ENCODE measurements at places on chromosomes 16 and 17.
A peak's percentile ranks its signal among the peaks of the same experiment; 100 is the strongest.

- no peak for DNase-seq
Observed at GRCh38 chr16:80084163-80084562, 456.6 kb upstream of the DYNLRB2 start.

DNA sequence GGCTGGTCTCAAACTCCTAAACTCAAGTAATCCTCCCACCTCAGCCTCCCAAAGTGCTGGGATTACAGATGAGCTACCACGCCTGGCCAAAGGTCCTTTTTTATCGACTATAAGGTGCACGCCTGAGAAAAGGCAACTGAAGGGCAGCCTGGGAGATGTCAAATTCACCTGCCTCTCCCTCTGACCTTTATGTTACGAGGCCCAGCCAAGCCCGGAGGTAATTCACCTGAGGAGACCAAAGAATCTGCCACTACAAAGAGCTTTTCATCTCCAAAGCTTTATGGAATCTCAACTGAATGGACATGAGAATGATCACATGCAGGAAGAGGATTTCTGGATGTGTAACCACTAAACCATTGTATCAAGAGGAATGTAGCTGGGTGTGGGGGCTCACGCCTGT lies 37.2 kb downstream of the LYRM1 start:
- no peak for DNase-seq

- peak; percentile 53 for DNase-seq
Observed at GRCh38 chr17:75783803-75784472, 668 bp upstream of the UNK start.

- DNase-seq: no peak
Observed at GRCh38 chr17:20086416-20087076, 77.4 kb downstream of the SPECC1 start.

DNA sequence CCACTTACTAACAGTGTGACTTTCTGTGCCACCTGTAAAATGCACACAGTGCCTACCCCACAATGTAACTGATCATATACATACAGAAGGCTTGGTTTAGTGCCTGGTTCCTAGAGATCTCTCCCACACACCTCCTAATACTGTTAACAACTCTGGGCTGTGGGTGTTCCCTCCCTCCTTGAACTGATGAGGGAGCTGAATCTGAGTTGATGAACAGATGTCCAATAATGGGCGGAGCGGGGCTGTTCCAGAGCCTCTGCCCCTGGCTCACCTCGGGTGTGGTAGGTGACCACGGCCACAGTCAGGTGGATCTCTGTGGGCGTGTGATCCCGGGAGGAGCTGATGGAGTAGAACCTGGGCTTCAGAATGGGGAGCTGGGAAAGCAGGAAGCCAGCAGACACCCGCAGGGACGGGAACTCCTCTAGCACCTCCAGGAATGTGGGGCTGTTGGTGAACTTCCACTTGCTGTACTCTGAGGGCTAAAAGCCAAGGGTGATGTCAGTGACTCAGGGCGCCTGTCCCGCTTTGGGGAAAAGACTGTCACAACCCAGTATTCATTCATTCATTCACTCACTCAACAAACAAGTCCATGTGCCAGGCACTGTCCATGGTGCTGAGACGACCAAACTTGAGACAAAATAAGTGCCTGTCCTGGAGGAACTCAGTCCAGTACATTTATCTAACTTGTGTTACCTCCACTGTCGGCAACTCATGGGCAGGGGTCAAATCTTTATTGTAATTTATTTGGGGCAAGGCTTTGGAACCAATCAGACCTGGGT lies 37.6 kb downstream of the NOS2 start:
- no peak for DNase-seq

DNA sequence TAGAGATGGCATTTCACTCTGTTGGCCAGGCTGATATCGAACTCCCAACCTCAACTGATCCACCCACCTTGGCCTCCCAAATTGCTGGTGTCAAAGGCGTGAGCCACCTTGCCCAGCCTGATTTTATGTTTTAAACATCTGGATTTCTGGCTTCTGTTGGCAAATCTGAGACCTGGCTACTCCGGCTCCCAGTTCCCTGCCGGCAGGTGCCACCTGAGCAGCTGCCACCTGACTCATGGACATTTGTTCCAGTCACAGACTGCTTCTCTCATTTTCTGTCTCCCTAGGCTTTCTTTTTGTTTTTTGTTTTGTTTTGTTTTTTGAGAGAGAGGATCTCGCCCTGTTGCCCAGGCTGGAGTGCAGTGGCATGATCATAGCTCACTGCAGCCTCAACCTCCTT lies 9.6 kb downstream of the PMM2 start:
- no peak for DNase-seq

DNA sequence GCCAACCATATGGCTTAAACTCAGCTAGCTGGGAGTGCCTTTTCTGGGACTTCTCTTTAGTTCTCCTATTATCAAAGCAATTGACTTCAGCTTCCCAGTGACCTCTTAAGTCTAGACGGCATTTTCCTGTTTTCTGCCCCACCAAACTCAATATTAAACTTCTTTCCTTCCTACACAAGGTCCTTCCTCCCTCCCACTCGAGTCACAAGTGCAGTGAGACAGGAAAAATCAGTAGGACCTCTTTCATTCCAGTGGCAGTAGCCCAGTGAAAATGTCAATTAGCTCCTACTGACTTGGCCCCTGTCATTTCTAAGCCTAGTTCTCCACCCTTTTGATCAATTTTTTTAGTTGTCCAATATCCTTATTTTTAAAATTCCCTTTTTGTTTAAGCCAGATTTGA lies 9.6 kb upstream of the NACA2 start:
- DNase-seq: no peak

GRCh38 chr17:77230436-77230830 lies 89.7 kb downstream of the SEC14L1 start:
- no peak for DNase-seq

DNA sequence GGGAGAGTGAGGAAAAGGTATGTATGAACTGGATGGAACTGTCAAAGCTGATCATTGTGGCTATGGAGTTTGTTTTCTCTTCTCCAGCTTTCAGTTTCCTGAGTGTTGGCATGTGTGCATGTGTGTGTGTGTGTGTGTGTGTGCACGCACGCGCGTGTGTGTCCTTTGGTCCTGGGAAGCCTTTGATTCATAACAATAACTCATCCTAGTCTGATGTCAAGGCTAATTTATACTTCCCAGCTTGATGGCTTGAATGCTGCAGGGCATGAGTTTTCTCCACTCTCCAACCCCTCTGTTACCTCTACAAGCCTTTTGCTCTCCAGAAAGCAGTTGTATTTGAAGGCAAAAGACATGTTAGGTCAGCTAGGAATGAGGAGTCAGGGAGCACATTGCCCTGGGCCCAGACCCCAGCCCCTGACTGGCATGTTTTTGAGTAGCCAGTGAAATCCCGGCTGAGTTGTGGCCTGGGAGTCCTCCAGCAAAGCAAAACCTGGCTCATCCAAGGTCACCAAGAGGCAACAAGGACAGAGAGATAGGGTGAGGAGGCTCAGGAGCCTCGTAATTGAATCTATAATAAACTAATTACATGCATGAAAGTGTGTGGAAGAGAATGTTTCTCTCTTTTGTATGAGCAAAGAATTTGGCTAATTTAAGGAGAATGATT lies 8.9 kb upstream of the CDC42EP4 start:
- no peak for DNase-seq

DNA sequence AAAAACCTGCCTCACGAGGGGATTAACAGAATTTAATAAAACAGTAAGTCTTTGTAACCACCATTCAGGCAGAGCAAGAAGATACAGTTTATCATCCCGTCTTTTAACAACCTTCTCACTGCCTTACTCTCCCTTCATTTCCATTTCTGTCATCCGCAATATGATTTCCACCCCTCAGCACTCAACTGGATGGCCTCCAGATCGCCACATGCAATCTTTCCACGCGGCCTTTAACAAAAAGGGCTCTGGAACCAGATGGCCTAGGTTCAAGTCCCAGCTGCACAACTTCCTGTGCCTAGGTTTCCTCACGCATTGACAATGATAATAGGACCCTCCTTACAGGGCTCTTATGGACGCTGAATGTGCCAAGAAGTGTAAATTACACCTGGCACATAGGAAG lies 103.6 kb downstream of the GAS7 start:
- DNase-seq: no peak

DNA sequence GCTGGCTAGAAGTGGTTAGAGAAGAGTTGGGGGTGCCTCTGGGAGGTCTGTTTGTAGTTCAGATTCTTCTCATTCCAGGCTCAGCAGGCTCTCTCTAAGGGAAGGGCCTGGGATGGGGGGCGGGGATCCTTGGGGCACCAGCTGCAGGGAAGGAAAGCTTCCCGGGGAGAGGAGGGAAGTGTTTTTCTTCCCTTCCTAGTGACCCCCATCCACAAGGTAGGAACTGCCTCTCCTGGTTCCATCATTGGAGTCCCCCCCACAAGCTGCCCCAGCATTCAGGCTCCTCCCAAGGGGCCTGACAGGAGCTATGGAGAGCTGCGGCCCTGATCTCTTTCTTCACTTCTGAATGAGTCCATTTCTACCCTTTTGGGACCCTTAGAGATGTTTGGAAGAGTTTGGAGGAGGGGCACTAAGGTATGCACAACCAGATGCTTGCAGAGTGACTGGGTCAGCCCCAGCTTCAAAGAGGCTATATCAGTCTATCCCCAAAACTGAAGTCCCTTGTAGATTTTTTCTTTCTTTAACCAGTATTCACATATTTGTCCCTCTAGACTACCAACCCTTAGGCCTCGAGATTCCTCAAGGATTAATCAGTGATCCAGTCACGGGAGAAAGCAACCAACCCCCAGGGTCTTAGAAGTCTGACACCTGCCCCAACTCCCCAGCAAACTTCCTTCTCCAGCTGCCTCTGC lies 13.9 kb upstream of the FZD2 start:
- no peak for DNase-seq

DNA sequence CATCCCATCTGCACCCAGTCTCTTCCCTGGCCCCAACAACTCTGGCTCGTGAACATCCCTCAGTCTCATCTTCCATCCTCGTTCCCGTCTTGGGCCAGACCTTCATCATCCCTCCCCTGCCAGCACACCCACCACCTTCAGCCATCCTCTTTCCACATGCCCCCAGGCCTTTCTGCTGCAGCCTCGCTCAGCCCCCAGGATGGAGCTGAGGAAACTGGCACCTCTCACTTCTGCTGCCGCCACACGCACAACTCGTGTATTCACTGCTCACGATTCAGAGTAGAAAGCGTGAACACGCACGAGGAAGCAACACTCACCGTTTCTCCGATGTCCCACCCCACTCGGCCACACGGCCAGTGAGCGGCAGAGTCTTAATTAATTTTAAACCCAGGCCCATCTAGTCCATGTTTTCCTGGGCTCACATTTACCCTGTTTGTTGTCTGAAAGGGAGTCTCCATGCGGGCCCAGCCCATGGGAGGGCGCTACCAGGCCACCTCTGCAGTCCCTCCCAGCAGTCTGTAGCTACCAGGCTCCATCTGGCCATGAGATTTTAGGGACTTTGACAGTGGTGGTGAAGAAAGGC lies 12.5 kb downstream of the C16orf90 start:
- no peak for DNase-seq

GRCh38 chr16:48385253-48386150 lies at the start of gene SIAH1:
Gene SIAH1 (minus strand): TSS chr16:48385413. CDS start chr16:48362428, 22,985 bp downstream.
- peak; percentile 45 for DNase-seq

- DNase-seq: no peak
Observed at GRCh38 chr16:57848181-57848580, 45.9 kb upstream of the KIFC3 start.

DNA sequence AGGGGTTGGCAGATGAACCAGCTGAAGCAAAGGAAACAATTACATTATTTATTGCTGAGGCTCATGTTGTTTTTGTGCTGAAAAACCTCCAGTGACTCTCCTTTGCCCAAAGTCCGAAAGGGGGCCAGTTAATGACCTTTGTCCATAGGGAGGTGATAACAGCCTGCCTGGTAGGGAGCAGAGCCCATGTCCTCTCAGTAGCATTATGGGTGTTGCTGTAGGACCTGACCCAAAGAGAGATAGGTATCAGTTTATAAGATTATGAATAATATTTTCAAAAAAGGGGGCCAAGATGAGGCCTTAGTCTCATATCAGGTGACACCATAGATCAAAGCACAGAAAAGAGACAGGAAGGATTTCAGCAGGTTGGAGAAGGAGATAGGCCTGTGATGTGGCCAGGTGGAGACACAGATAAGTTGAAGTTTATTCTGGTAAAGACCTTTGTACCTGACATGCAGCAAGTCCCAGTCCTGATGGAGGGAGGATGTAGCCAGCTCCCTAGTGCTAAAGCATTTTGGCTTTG lies 55.1 kb downstream of the CENPV start:
- DNase-seq: no peak

DNA sequence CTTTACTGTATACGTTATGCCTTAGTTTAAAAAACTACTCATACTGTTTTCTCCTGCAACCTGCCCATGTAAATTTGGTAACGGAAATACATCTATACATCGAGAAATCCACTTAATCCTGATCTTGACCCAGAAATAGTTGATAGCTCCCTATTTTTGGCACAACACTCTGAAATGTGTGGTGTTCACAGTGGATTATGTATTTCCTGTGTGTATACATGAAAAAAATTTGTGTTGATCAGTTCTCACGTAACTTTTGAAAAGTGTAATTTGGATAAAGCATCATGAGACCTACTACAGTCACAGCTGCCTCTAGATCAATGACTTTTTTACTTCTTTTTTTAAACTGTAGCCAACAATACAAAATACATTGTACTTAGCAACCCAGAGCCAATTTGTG lies 90.7 kb downstream of the VMP1 start:
- no peak for DNase-seq

DNA sequence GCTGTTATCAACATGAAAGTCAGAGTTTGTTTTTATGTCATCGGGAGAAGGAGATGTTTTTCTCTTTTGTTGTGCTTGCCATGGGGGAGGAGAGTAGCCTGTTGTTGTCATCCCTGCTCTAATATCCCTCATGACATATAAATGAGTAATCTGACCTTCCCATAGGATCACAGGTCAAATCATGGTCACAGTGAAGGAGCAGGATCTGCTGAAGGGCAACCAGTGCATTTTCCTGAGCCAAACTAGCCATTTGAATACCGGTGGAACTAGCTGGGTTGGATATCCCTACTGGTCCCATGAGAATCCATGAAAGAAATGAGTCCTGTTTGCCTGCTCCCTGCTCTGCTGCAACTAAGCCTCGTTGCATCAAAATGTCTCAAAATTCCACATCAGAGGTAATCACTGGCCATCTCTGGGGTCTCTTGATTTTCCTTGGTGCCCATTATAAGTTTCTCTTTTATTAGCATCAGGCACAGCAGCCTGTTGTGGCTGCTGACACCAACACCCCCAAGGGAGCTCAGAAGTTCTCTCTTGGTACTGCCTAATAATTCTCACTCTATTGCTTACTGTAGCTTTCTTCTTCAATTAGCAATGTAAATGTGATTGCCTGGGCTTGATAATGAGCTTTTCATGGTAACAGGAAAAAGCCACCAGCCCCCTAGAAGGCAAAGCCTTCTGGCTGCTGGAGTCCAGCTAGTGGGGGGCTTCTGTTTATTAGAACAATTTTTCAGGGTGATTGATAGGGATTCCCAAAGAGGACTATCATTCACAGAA lies 211.4 kb upstream of the ERCC4 start:
- no peak for DNase-seq

GRCh38 chr16:21088646-21089538 lies 61.8 kb downstream of the DNAH3 start:
- no peak for DNase-seq

GRCh38 chr17:42791948-42792347 lies 6.6 kb downstream of the COA3 start:
- no peak for DNase-seq

GRCh38 chr17:40873801-40874200 lies 6.8 kb upstream of the KRT12 start:
- no peak for DNase-seq

Data from head of caudate nucleus (tissue), 42 donors.